Skin of body (tissue), 3 donors: ENCODE measurements at places on chromosomes 1 and 21.

GRCh38 chr1:246113555-246114095, 393.5 kb downstream of the SMYD3 start:
- no peak for DNase-seq

DNA sequence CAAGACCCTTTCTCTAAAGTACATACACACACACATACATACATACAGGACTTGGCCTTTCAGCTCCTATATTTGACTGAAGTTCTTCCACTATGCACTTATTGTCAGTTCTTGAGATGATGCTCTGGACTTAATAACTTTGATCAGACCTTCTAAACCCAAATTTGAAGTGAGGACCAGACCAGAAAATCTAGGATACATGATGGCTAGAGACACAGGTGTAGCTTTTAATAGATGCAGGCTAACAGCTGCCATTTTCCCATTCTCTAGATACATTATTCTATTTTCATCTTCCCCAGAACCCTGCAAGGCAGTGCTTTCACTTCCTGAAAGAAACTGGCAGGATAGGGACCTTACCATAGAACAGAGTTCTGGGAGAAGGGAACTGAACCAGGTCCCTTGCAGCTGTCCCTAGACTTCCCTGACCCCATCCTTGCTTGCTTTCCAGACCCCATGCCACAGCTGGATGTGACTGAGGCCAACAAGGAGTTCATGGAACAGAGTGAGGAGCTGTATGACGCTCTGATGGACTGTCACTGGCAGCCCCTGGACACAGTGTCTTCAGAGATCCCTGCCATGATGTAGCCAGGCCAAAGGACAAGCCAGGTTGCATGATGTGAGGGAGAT, 14.9 kb upstream of the RAB42 start:
- DNase-seq = no peak

DNA sequence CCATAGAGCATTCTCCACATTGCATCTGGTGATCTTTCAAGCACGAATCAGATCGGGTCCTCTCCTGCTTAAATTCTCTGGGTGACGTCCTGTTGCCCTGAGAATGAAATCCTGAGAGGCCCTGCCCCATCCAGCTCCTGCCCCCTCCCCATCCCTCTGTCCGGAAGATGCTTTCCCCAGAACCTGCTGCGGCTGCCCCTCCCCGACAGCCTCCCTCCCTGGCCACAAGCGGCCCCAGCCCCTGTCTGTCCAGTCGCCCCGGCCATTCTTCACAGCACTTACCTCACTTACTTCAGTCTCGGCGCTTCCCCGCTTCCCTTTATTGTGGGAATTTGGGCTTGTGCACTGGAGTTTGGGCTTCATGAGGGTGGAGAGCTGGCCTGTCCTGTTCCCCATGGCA, 40.3 kb downstream of the TAS1R2 start:
- DNase-seq = no peak

GRCh38 chr1:74995821-74996220, 138.4 kb upstream of the LHX8 start:
- DNase-seq = no peak

- DNase-seq = no peak
Measured at GRCh38 chr1:204407295-204407971, 4.2 kb downstream of the PPP1R15B start.

DNA sequence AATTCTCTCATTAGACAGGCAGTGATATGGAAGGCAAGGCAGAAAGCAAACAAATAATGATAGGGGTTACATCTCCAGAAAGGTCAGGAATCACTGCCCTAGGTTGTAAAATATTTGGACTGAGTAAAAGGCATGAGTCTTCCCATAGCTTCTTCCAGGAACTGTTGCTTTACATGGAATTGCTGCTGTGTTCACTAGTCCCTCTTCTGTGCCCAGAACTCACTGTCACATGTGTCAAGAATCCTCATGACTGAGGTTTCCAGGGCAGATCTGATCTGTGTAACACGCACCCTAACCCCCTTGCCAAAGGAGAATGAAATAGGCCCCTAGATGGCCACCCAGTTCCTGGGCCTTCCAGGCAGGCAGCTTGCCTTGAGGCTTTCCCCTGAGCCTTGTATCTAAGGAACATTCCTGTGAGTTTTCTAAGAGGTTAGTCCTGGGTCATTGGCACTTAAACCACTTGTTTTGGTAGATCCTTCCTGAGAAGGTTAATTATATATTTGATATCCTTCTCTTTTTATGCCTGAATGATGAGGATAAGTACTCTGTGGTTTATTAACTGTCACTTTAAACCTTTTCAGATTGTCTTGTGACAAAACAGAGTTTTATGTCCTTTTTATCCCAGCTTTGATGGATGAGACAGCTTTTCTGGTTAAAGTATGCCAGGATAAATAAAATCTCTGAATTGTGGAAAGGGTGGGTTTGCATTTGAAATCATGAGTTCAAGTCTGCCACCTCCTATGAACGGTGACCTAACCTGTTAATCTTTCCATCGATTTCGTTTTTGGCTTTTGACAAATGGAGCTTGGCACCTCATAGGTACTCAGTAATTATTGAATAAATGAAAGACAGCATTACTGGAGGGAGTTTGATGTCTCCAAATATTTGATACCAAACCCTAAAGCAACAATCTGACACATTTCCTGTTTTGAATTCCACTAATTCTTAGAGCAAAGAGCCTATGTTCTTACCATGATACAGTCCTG, 163.3 kb downstream of the DHRS3 start:
- DNase-seq = no peak

DNA sequence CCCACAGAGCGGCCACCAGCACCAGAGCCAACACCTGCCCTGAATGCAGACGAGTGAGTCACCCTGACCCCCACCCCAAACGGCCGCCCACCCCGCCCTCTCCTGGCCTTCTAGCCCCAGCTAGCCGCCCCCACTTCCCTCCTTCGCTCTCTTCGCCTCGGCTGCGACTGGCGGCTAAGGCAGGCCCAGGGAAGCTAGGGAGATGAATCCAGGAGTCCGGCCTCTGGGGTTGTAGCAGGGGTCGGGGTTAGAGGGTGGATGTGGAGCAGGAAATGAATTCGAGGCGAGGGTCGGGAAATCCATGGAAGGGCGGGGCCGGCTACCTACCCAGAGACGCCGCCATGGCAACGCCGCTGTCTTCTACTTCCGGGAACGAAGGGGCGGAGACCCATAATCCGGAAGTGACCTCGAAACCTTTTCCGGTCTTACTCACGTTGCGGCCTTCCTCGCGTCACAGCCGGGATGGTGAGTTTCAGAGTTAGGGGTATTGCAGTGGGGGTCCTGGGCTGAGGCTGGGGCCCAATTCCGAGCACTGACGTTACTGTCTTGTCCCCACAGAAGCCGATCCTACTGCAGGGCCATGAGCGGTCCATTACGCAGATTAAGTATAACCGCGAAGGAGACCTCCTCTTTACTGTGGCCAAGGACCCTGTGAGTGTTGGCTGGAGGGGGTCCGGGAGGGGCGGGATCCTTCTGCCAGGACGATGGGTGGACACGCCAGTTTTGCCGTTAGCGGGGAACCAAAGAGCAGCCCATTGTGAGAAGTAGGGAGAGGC, at the start of the genes EIF3I and TMEM234:
TSS of gene EIF3I (plus strand) at position 428 of the 776 bp plus-strand sequence. CDS start at position 463, 35 bp downstream.
TSS of gene TMEM234 (minus strand) at position 374 of the 776 bp plus-strand sequence. CDS start at position 343, 31 bp downstream.
- DNase-seq = peak; percentile 95

GRCh38 chr1:228043281-228043848, 36.6 kb downstream of the WNT3A start:
- no peak for DNase-seq

DNA sequence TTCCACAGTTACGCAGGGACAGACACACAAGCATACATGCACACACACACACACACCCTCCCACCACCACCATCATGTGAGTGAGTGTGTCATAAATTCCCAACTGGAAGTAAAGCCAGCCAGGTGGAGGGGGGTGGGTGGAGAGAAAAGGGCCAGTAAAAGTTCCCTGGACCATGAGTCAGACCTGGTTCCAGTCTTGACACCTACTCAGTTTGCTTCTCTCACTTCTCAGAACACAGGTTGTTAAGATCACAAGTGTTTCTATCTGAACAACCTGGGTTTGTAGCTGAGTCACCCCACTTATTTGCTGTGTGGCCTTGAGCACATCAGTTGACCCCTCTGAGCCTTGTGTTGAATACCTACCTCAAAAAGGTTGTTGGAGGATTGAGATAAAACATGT, 9.6 kb downstream of the EPHA10 start:
- DNase-seq = no peak

DNA sequence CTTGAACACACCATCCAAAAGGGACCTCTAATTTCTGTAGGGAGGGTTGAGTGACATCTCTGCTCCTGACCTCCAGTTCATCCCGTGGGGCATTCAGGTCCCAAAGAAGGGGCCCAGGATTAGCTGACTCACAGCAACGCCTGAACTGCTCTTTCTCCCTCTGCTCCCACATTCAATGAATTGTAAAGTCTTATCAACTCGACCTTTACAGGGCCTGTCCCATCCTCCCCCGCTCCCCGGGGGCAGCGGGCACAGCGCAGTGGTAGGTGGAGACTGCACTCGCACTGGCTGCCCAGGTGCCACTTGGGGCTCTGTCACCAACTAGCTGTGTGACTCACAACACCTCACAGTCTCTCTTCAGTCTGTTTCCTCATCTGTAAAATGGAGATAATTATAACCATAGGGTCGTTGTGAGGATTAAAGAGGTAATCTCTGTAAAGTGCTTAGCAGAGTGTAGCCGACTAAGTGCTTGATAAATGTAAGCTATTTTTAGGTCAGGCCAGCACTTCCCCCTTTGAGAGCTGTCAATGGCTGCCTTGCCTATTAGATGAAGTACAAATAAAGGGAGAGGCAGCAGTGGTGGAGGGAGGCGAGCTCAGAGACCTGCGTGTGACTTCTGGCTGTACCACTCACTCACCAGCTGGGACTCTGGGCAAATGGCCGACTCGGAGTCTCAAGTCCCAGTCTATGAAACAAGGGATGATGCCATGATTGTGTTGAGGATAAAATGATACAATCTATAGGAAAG, 637 bp upstream of the MYBPHL start:
- DNase-seq = no peak

- DNase-seq = no peak
Measured at GRCh38 chr21:42558846-42559245, 45.2 kb downstream of the SLC37A1 start.

DNA sequence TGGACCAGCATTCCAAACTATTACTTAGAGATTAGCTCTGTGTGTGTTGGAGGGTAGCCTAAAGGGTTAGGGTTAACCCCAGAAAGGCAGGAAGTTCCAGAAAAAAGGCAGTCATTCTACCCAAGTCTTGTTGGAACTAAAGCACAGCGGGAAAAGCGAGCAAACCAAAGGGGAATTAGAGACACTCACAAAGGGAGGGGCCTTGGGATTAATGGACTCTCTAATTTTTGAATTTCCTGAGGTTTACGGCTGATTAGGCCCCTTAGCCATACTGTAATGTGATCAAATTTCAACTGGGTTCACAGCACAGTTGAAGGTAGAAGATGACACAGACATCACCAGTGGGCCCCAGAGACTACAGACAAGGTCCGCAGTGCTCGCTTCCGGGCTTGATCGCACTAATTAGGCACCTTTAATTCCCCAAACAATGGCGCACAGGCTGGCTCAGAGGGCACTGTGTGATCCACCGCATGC, 28.3 kb downstream of the CAPZB start:
- DNase-seq = no peak

DNA sequence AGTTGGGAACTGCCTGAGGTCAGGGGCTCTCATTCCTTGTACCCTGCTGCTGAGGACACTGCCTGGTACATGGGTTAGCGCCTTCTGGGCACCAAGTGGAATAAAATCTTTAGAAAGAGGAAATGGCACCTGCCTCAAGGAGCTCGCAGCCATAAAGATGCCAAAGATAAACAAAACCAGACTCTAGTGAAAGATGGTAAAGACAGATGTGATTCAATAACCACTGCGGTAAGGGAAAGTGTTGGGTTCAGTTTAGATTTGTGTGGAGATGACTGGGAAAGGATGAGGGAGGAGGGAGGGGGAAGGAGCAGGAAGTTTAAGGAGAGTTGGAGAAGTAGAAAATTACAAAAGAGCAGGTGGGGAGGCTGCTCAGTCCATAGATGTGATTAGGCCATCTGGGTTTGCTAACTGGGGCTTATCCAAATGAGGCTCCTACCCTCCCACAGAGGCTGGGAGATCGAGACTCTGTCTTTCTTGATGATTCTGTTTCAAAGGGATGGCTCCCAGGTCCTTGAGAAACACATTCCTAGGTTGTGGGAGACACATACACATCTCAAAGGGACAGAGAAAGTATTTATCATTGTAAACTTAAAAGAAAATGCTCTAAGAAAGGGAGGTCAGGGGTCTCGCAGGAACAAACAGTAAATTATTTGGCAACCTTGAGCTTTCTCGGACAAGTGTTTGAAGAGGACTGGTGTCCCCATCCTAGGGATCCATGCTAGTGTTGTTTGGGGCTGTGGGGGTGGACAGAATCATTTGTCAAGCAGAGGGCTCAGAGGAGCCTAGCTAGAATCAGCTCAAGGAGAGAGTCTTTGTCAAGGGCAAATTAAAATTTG, 65.7 kb upstream of the MORC3 start:
- no peak for DNase-seq

DNA sequence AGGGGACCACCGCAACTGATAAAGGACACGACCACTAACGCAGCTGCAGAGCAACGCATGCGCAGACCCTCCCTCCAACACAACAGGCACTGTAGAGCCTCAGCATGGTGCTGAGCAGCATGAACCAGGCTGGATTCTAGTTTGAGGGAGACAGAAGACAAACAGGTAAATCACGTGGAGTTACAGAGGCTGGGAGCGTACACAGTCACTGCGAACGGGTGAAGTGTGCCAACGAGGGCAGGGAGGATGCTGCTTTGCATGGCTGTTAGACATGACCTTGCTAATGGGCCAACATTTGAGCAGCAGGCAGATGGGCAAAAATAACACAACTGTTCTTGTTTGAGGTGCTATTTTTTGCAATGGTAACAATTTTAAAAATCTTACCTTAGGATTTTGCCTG, 55.2 kb upstream of the NADK start:
- no peak for DNase-seq

- DNase-seq = no peak
Measured at GRCh38 chr1:61210435-61211154, 128.2 kb downstream of the NFIA start.

DNA sequence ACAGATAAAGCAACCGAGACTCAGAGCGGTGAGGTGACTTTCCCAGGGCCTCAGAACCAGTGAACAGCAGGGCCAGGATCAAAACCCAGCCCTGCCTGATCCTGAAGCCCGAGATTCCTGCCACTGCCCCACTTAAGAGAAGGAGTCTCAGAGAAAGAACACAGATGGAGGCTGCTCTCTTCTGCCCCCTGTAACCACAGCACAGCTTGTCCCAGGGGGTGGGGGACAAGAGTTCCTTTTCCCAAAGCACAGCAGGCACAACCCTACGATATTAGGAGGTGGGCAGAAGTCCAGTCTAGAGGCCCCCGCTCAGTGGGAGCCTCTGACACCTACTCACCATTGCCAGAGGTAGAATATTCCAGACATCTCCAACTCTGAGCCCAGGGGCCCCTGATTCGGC, 24.0 kb upstream of the VWA5B1 start:
- no peak for DNase-seq

- DNase-seq = peak; percentile 68
Measured at GRCh38 chr1:61851849-61852669, 109.8 kb downstream of the PATJ start.

DNA sequence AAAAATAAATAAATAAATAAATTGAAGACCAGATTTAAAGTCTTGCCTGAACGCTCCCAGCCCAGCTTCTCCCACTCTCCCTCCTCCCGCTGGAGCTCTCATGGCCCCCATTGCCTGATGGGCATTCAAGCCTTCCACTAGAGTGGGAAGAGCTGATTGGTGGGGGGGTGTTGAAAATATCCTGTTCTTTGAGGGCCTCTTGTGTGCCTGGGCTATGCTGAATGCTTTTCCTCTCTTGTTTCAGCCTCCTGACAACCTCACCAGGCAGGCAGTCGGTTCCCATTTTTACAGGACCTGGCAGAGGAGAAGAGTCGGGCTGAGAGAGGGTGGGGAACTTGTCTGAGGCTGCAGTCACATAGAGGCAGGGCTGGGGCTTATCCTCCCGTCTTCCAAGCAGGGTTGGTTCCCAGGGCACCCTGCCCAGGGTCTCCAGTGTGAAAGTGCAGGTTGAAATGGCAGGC, 59.2 kb upstream of the SSBP3 start:
- peak; percentile 23 for DNase-seq
